T47D (cell line): ENCODE measurements at places on chromosomes 3 and 15.

GRCh38 chr3:52317208-52318000 is 1.3 kb downstream of the DNAH1 start:
- DNase-seq, result no peak

GRCh38 chr3:55491296-55491816 is 4.2 kb upstream of the WNT5A start:
- no peak for DNase-seq

DNA sequence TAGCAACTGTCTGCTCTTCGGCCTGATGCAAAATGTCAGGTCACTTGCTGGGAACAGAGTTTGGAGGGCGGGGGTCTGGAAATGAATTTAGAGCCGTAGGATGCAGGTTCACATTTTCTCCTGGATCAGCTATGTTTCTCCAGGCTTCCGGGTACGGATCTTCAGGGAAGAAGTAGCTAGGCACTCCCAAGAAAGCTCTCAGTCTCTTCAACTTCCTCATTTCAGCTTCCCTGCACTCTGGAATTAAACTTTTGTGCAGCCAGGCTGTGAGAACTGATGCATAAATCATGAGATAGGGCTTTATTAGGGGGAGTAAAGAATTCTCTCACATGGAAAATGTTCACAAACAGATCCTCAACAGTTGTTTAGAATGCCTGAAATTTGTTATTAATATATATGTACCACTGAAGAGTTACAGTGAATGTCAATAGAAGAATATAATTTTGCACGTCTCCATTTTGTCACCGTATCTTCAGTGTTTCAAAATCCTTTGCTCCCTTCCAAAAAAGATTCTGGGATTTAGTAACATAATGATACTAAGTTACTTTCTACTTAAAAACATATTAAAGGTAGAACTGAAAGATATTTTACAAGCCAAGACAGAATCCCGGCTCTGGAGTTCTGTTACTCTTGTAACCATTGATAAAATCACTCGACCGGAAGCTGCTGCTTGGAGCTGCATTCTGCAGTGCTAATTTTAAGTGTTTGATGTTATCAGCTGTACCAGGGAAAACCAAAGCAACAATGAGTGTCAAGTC is 178.5 kb upstream of the P2RY1 start:
- DNase-seq, result peak; percentile 16

DNA sequence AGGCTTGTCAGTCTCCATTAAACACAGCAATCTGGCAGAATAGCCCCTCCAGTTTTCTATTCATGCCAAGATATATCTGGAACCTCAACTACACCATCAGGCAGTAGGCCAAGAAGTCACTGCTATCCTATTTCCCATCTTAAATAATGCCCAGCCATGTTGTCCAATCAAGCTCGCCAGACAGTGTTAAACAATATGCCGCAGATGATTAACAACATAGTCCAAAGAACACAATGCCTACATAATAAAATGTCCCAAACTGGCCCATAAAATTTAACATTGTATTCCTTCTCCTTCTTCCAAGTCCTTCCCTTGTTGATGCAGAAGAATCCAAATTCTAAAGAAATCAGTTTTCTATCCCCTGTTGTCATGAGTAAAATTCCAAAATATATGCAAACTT is 427.4 kb upstream of the PPP2R3A start:
- DNase-seq, result no peak

GRCh38 chr3:37968199-37968598 is 22.4 kb upstream of the VILL start:
- no peak for DNase-seq

DNA sequence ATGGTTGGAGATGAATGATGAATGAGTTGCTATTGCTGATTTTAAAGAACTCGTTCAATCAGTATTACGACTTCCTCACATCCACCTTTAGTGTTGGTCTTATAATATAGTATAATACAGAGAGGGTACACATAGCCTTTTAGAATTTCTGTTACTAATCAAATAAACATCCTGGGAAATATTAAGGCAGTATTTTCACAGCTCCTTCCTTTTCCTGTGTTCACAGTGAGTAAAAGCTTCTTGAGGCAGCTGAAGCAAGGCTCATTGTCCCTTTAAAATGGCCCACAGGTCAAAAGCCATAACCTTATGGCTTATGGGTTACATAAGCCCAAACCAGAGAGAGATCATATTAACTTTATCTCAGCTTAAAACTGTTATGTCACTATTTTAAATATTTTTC is 1.3 kb upstream of the BTLA start:
- no peak for DNase-seq

DNA sequence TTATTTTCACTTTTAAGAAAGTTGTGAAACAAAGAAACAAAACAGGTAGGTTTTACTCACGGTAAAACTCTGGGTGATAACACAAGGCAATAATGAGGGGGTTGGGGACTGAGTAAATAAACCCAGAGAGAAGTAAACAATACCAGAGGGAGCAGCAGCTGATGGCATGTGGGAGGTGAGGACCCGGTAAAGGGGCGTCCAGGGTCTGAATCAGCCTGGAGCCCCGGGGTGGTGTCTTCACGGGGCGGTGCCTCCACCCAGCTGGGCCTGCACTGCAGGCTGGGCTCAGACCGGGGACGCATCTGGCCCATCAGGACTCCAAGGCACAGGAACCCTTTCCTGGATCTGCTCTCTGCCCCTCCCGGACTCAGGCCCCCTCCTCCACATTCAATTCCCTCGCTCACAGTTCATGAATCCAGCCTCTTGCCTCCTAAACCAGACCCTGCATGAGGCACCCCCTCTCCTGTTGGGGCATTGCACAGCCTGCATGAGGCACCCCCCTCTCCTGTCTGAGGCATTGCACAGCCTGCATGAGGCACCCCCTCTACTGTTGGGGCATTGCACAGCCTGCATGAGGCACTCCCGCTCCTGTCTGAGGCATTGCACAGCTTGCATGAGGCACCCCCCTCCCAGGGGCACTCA is 73.9 kb upstream of the MFGE8 start:
- no peak for DNase-seq

DNA sequence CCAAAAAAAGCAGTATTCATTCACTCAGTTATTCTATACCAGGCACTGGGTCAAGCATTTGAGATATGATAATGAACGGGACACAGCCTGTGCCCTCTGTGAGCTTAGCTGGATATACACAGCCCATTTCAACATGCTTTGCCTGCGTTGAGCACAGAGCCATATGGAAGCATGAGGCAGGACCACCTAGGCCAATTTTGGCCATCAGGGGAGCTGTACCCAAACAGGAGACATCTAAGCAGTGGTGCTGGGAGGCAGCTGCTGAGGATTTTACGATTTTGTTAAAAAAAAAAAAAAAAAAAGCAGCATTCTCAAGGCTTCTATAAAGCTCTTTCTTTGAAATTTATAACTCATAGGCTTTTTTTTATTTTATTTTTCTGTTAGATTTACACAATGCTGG is 87.2 kb upstream of the SLC2A2 start:
- DNase-seq, result no peak

DNA sequence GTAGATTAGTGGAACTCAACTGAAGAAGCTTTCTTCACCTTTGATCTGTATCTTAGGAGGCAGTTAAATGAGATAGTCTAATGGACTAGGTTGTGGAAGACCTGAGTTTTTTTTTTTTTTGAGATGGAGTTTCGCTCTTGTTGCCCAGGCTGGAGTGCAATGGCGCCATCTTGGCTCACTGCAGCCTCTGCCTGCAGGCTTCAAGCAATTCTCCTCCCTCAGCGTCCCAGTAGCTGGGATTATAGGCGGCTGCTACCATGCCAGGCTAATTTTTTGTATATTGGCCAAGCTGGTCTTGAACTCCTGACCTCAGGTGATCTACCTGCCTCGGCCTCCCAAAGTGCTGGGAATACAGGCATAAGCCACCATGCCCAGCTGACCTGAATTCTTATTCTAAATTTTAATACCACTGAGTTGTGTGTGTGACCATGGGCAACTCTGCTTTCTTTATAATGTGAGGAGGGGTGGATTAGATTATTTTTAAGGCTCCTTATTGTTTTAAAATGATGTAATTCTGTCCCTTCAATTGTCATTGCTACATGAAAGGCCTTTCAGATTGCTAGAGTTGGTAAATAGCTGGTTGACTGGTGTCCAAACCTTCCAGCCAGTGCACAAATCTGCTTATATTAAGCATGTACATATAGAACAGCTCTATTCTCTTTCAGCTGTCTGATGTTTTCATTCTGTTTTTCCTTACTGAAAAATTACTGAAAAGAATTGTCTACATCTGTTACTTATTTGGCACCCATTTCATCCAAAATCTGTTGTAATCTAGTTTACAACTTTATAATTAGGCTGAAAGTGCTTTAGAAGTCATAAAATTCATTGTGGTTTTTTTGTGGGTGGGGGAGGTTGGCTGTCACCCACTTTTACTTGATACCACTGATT is 2.3 kb downstream of the LNP1 start:
- DNase-seq, result no peak

DNA sequence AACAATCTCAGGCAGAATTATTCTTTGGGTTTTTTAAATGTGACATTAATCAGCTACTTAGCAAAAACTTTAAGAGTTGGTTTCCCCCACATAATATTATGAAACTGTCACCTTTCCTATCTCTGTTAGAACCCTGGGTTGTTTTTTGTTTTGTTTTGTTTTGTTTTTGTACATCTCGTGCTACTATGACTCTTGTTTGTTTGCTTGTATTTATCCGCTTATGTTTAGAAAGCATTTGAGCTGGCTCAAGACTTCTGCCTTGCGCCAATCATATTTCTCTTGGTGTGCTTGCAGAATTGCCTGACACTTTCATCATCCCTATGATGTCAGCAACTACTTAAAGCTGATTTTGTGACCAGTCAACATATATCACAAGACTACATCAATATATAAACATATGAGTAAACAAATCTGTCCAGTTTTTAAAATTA is 116.9 kb downstream of the DCLK3 start:
- peak; percentile 52 for DNase-seq
